ENCODE measurements at places on chromosomes 4 and X. TPM values are rescaled to one million over a fixed set of nuclear protein-coding genes. Genes with fewer than 3 reads are reported as not detected.

DNA sequence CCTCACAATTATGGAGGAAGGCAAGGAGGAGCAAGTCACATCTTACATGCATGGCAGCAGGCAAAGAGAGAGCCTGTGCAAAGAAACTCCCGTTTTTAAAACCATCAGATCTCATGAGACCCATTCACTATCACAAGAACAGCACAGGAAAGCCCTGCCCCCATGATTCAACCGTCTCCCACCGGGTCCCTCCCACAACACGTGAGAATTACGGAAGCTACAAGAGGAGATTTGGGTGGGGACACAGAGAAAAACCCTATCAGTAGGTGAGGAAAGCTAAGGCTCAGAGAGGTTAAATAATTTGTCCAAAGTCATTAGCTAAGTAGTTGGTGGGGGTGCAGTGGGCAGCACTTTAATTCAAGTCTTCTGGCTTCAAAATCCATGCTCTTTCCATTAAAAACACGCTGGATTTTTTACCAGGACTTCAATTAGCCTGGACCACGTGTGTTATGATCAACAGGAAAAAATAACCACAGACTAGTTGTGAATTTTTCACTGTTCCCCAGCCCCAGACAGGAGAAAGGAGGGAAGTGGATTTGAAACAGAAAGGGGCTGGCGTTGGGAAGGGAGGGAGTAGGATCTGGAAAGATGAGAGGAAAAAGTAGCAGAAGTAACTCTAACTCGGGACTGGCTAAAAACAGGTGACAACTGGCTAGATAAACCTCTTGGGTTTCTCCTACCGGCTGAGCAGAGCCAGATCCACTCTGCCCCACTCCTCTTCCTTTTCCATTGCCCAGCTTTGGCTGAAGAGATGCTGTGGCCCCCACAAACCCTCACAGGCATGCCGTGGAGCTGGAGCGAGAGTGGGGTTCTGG, 986 bp downstream of the MTMR8 start:
- H3K27me3 ChIP-seq = peaks cover 4% of the 10 kb centered on the region
- H3K27ac ChIP-seq = no peak overlapping the region
- H3K4me3 ChIP-seq = peak overlapping the region; percentile 90
- no peaks in the 10 kb centered on the region for H3K36me3 ChIP-seq
- no peak for DNase-seq

The MAGEA9 gene
- not detected for total RNA-seq

The CD99 gene
- 714 TPM for total RNA-seq

- no peak overlapping the region for H3K4me3 ChIP-seq
- peaks cover 19% of the 10 kb centered on the region for H3K4me1 ChIP-seq
- H3K36me3 ChIP-seq = no peaks in the 10 kb centered on the region
- H3K27ac ChIP-seq = no peak overlapping the region
- no peaks in the 10 kb centered on the region for H3K27me3 ChIP-seq
Measured at GRCh38 chr4:186689476-186689875, 34.2 kb downstream of the FAT1 start.

The SHOX gene
- total RNA-seq = not detected

GRCh38 chr4:184815046-184815877, 10.5 kb downstream of the ACSL1 start:
- H3K27ac ChIP-seq = no peak overlapping the region
- H3K4me3 ChIP-seq = no peak overlapping the region
- no peak for DNase-seq
- H3K36me3 ChIP-seq = no peaks in the 10 kb centered on the region
- peaks cover 6% of the 10 kb centered on the region for H3K27me3 ChIP-seq
- H3K4me1 ChIP-seq = peaks cover 6% of the 10 kb centered on the region

All from endothelial cell (in vitro differentiated cells).